ENCODE measurements at places on chromosomes 2 and 18.
A peak's percentile ranks its signal among the peaks of the same experiment; 100 is the strongest.

DNA sequence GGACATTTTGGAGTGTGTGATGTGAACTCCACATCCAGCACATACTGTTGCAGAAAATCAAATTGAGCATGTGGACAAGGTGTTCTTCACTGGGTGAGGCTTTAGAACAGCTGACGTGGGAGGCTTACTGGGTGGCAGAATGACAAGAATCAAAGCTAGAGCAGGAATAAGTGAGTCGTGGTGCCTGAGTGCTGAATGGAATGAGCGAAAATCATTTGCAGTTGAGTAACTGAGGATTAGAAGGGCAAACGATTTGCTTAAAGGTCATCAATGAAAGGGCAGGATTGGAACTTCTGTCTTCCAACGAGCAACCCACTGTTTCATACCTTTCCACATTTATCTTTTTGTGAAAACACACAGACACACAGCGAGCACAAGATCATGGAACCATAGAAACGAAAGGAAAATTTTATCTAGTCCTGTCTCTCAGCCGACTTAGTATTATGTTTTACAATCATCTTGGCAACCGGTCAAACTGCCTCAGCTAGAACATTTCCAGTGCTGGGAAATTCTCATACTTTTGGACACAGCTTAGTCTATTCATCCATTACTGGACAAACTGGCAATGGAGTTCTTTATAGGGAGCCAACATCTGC lies 7.2 kb upstream of the DAW1 start:
- peak; percentile 30 for DNase-seq

DNA sequence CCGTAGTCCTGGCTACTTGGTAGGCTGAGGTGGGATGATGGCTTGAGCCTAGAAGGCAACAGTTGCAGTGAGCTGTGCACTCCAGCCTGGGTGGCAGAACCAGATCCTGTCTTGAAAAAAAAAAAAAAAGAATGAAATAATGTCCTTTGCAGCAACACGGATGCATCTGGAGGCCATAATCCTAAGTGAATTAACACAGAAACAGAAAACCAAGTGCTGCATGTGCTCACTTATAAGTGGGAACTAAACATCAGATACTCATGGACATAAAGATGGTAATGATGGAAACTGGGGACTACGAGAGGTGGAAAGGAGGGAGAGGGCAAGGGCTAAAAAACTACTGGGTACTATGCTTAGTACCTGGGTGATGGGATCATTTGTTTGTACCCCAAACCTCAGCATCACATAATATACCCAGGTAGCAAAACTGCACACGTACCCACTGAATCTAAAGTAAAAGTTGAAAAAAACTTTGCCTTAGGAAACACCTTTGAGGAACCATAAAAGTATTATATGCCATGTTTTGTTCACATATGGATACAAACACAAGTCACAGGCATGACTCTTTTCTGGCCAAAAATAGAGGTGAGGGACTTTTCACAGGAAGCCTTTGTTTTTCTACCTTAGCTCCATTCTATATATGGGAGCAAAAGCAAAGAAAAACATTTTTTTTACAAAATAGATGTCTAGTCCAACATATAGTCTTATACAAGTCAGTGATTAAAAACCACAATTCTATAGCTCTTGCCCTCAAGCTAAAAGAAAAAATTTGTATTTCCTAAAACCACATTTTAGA lies 36.6 kb downstream of the GPR155 start:
- no peak for DNase-seq

GRCh38 chr2:174331595-174332216 lies 3.0 kb upstream of the SP9 start:
- no peak for DNase-seq

- no peak for DNase-seq
These were observed 50.8 kb downstream of the PIAS2 start for GRCh38 chr18:46866523-46866922.

DNA sequence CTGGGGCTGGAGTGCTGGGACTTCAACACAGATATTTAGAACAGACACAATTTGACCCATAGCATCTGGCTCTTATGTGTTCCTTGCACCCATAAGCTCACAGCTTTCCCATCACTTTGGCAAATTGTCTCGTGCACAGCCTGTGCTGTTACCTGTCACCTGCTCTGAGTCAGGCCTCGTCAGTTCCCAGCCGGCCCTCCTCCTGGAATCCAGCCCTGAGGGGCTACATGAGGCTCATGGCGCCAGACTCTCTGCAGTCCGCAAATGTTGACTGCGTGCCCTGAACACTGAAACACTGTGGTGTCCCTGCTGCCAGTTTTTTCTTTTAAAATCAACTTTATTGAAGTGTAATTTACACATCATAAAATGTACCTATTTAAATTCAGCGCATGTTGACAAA lies 65.4 kb upstream of the BZW1 start:
- no peak for DNase-seq

DNA sequence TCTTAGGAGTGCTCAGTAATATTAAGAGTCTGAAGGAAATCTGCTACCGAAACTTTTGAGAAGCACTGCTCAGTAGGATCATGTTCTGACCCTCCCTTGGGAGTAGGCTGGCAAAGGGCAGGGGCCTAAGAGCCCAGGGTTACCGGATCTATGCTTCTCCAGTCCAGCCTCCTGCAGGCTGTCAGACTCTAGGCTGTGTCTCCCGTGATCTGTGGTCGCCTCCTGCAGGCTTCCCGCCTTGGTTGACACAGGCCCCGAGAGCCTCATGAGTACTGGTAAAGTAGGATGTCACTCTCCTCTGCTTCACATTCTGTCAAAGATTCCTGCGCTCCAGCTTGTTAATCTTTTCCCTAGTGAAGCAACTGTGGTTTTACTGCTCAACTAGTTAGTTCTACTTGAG lies 647.8 kb upstream of the RAB6C start:
- no peak for DNase-seq

- DNase-seq, result peak; percentile 12
These were observed 70.2 kb downstream of the TMEFF2 start for GRCh38 chr2:192124571-192124970.

DNA sequence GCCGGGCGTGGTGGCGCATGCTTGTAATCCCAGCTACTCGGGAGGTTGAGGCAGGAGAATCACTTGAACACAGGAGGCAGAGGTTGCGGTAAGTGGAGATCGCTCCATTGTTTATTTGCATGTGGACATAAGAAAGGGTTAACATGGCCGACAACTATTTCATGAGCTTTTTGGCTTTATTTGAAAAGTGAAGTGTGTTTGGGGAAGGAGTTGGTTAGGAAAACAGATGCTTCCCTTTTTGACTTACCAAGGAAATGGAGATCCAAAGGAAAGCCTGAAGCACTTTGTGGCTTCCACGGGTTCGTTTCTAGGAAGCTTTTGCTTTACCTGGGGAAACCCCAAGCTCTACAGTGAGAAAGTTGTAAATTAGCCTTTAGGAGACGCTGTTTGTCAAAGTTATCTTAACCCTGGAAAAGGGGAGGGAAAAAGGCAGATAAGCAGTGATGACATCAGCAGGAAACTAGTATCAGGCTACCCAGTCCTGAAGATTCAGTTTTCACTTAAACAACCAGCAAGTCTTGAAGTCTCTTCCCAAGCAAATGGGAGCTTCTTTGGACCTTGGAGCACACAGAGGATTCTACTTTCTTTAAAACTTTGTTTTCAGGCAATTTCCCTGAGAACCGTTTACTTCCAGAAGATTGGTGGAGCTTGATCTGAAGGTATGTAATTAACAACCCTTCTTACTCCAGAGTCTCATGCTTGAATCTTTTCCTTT lies at the start of gene CASP10:
CASP10 (plus strand) TSS at position 492 of the 715 bp plus-strand sequence. CDS start 2,637 bp downstream, outside the sequence.
- peak; percentile 69 for DNase-seq

DNA sequence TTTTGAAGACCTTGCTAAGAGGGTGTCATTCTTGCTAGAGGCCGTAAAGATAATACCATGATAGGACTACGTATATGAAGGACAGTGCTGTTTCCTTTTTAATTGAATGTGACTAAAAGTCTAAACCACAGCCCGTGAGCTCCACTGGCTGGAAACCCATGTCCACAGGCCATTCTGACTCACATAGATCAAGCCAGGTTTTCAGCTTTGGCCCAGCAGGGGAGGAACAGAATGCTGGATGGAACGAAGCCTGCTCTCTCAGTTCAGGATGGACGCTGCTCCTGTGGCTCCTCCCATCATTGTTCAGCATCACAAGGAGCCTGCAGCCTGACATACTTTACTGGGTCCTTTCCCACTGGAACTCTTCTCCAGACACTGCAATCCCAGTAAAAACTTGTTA lies 47.6 kb downstream of the ALPK2 start:
- peak; percentile 81 for DNase-seq

DNA sequence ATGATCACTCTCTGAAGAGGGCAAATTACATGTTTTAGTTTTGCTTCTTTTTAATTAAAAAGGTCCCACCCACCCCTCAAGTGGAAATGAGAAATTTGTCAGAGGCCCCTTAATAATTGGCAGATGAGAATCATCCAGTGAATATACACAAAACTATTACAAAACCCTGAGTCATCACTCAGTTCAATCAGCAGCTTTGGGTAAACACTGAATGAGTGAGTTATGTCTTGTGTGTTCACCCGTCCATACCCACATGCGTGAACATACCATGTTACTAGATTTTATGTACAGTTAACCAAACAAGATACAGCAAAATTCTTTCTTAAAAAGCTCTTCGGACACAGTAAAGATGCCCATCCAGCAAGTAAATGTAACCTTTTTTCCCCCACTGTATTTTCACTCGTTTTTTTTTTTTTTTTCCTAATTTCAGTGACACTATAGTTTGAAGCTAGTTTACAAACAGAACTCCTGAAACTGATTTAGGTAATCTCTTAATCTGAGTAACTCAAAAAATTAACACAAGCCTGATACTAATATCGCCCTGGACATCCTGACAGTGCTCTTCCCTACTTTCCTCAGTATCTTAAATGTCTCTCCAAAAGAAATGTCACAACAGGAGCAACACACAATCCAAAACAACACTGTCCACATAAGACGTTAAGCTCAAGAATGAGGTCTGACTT lies 1.4 kb downstream of the PSME4 start:
- DNase-seq, result peak; percentile 32

DNA sequence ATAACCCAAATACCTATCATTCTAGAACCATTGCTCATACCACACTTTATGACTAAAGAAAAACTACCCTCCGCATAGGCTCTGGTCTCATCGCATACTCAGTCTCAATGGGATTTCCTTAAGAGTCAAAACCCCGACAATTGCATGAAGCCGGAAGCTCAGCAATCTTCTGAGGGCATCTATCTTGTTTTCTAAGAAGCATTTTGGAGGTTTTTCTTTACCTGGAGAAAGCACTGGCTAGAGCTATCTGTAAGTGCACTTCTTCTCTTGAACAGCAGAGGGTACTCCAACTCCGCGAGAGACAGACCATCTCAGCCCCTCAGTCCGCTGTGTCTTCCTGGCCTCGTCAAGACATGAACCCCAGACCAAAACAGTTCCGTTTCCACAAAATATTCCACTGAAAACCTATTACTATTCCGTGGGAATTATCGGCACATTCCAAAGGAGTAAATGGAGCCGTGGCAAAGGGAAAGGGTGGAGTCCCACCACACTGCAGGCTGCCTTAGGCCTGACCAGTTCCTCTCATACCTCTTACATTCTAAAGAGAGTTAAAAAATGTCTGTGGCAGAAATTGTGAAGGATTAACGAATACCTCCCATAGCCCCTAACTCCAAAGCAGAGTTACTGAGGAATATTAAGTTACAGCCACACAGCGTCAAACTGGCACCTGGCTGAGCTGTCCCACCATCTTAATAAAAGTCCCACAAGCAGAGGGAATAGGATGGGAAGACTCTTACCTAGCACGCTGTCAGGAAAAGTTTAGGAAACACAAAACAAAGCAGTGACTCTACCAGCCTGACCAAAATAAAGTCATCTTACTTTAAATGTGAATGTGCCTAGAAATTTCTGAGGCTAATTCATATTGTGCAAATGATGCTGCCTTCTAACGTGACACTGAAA lies 325.6 kb upstream of the VRK2 start:
- peak; percentile 66 for DNase-seq

DNA sequence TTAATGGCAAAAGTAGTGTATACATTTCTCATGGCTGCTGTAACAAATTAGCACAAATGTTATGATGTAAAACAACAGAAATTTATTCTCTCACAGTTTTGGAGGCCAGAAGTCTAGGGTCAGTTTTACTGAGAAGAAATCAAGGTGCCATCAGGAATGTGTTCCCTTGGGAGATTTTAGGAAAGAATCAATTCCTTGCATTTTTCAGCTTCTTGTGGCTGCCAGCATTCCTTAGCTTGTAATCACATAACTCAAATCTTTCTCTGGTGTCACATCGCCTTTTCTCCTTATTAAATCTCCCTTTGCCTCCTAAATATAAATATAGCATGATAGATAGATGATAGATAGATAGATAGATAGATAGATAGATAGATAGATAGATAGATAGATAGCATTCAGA lies 307.0 kb upstream of the REG3G start:
- DNase-seq, result no peak

DNA sequence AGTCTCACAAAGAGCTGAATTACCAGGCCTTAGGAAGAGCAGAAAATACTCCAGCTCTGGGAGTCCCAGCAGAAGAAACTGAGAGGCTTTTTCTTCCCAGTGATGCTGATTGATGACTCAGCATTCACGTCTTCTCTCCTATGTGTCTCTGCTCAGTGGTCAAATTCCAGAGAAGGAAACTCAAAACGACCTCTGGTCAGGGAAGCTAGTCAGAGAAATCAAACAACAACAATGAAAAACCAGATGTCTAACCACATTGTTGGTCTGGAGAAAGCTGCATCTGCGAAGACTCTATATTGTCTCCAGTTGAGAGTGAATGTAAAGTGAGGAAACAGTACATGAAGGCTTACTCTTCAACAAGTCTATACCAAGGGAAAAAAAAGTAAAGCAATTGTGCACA lies 28.6 kb upstream of the CERS6 start:
- DNase-seq, result peak; percentile 30

DNA sequence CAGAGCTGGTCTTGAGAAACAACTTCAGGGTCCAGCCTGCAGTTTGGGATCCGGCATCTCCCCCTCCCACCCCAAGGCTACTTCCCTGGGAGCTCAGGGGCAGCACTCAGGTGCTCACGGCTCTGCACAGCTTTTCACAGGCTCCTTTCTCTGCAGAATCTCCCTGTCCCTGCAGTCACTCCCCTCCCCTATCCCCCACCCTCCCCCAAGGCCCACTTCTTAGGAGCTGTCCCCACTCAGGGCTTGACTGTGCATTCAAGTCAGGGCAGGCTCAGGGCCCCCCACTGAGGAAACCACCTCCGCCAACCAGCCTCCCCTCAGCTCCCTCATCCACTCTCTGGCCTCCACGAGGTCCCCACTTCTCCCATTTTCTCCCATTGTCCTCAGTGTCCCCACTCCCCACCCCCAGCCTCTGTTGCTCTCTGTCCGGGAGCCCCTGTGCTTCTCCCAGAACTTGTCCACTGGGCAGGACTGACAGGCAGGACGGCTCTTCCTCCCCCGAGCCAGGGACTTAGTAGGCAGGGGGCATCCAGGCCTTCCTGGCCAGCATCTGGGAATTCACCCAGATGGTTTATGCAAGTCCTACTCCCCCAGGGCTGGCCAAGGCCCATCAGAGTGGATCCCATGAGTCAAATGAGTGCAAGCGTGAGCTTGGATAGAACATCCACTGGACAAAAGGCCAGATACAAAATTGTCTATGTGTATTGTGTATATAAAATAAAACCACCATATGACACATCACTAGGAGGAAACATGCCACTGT lies 7.6 kb downstream of the NMUR1 start:
- DNase-seq, result peak; percentile 40

DNA sequence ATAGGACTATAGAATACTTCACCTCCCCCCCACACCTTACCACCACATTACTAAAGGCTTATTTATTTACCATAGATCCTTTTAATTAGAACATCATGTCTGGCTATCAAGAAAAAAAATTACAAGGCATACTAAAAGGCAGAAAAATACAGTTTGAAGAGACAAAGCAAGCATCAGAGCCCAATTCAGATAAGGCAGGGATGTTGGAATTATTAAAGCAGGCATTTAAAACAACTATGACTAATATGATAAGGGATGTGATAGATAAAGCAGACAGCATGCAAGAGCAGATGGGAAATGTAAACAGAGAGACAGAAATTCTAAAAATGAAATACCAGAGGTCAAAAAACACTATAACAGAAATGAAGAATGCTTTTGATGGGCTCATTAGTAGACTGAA lies 55.4 kb upstream of the SMIM21 start:
- DNase-seq, result no peak
